Fibroblast of upper back skin (primary cell): ENCODE measurements at places on chromosomes 1 and 21.

- no peak for DNase-seq
Measured at GRCh38 chr1:29806646-29807319, 570.5 kb downstream of the PTPRU start.

- DNase-seq: no peak
Measured at GRCh38 chr1:153072806-153073726, 1.7 kb upstream of the SPRR2B start.

GRCh38 chr1:29361686-29362085 is 125.4 kb downstream of the PTPRU start:
- no peak for DNase-seq

- no peak for DNase-seq
Measured at GRCh38 chr21:37673801-37674575, 242.3 kb downstream of the KCNJ6 start.

DNA sequence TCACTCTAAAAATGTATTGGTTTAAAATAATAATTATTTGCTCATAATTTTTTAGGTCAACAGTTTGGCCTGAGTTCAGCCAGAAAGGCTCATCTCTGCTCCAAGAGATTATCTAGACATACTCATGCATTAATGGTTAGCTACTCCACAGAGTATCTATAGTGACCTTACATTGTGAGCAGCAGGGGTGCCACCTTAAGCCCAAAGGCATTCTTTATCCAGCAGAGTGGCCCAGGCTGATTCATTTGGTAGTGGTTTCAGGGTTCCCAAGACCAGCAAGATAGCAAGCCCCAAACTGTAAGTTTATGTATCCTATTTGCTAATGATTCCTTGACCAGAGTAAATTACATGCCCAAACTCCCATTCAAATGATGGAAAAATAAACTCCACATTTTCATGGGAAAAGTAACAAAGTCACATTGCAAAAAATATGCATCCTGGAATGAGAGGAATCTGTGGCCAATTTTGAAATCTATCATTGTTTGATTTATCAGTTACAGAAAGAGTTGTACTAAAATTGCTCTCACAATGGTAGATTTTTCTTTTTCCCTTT is 182.6 kb upstream of the KCNK2 start:
- DNase-seq: peak; percentile 69

DNA sequence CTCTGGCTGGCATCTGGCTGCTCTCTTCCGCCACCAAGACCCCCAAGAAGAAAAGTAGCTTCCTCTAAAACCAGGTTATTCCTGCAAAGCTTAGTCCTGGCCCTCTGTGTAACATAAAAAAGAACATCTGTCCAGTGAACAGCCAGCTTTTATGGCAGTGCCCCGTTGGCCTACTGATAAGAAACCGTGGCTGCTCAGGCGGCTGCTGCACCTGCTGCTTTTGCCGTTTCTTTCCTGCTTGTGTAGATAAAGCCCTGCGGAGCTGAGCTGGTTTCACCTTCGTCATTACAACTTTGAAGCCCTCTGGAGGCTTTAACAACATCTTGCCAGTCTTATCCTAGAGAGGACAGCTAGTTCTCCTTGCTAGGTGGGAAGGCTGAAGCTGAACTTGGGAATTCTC is 20.5 kb downstream of the ELAPOR1 start:
- DNase-seq: no peak

- peak; percentile 85 for DNase-seq
Measured at GRCh38 chr1:33180226-33180910, 1.5 kb downstream of the TRIM62 start.

- peak; percentile 33 for DNase-seq
Measured at GRCh38 chr21:14737922-14738321, 191.8 kb upstream of the SAMSN1 start.

DNA sequence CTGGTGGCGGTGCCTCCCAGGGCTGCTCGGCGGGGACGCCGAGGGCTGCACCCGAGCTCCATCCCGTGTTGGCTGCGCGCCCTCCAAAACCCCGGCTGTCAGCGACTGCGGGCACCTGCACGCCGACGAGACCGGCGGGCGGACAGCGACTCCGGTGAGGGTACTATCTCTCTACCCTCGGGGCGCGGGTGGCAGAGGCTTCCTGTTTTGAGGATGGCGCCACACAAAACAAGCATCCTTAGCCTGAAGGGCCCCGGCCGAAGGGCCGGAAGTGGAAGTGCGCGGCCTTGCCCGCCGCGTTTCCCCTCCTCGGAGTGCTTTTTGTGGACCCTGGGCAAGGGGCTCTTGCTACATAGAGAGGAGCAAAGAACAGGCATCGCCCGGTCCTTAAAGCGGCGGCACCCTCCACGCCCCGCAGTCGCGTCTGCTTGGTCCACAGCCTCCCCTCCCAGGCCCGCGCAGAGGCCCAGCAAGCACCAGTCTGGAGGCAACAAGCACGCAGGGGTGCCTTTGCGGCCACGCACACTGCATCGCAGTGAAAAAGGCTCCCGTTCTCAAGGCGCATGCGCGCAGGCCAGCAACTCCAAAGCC is 561 bp upstream of the COQ8A start:
- no peak for DNase-seq

DNA sequence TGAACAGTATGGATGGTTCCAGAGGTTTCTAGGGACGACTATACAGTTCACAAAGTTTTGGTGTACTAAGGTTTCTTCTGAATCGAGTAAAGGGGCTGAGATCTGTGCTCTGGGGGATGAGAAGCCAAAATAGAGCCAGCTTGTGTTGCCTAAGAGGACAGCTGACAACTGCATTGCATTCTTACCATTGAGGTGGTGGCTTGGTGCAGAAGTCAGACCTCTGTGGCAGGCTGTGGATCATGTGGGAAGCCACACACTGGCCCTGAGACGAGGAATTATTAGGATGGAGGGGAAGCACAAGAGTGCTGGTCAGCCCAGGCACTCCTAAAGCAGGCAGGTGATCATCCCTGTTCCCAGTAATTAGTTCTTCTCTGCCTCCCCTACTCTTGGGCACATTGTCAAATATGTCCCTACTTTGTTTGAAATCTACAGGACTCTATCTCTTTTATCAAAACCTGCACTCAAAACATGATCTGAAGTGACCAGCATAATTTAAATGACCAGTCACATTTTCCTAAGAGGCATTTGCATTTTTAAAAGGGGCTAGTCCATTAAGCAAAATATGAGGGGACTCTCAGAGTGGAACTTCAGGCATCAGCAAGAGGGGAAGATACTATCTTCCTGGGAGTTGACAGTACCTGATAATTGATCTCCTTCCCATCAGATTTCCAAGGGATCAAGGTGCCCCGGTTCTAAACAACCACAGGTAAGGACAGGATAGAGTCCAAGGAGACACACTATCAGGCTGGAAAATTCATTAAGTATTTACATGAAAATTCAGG is at the start of gene FCRLB:
Gene FCRLB, plus strand, starts transcription at position 589 of the 782 bp plus-strand sequence. CDS start 1,129 bp downstream, outside the sequence.
- DNase-seq: no peak

- DNase-seq: no peak
Measured at GRCh38 chr1:24152631-24153494, 9.9 kb upstream of the IL22RA1 start.

DNA sequence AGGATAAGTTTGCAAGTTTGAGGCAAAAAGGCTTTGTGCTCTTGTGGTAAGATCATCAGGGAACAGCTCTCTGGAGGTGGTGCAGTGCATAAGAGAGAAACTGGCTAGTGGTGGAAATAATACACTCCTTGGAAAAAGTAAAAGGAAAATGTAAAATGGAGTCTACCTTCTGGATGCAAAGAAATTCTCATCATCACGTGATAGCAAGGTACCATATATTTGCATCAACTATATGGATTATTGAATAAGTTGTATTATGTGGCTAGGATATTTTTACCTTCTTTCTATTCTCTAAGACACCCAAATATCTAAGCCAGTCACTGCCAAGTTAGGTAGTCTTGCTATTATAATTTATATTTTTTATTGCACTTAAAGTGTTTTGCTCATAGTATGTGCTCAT is 14.0 kb upstream of the LRRC7 start:
- no peak for DNase-seq

DNA sequence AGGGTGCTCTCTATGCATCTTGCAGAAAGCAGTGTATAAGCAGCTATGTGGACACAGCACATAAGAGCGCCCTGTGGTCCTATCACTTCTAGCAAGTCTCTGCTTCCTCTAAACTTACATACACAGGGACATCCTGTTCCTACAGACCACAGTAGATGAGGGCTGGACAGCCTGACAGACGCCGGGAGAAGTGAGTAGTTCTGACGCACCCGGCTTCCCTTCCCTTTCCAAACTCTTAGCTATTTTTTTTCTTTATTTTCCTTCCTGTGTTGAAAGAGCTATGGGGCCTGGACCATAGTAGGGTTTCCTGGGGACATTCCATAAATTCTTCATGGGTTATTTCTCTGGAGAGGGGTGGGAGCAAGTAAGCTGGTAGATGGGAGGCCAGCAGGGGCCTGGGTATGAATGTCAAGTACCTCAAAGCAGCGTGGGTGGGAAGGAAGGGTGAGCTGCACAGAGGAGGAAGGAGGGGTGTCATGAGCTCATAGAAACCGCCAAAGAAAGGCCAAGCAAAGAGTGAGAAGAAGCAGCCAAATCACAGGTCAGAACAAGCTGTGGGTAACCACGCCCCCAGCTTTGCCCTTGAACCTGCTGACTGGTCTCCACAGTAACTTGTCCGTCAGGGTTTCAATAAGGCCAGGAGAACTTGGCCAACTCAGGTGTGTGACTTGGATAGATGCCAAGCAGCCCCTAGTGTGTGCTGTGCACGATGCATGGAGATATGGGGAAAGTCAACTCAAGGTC is 36.6 kb downstream of the PLXNA2 start:
- peak; percentile 96 for DNase-seq

GRCh38 chr1:22646384-22646783 is 3.0 kb downstream of the C1QC start:
- DNase-seq: no peak
